ENCODE measurements at places on chromosomes 5 and 9. TPM values are rescaled to one million over a fixed set of nuclear protein-coding genes. Genes with fewer than 3 reads are reported as not detected.

DNA sequence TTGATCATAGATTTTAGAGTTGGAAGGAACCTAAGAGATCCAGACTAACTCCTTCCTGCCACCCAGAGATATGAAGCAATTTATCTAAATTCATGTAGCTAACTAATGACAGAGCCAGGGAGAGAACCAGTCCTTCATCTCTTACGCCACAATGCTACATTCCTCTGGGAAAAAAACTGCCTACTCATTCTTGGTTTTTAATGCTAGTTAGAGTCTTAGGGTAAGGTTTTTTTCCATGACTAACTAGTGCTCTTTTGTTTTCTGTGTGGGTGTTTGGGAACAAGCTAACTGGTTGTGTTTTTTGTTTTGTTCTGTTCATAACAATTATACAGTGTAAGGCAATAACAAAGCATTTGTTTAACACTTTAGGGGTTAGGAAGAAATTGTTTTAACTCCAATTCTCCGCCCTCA is 52.4 kb downstream of the SLC44A1 start:
- DNase-seq = no peak

- DNase-seq = peak; percentile 29
Observed at GRCh38 chr9:134707031-134707680, 65.6 kb downstream of the COL5A1 start.

PCDHGC3 gene
- 29.6 TPM for total RNA-seq

GRCh38 chr5:54882841-54883240 is 102.6 kb downstream of the ESM1 start:
- DNase-seq = no peak

DNA sequence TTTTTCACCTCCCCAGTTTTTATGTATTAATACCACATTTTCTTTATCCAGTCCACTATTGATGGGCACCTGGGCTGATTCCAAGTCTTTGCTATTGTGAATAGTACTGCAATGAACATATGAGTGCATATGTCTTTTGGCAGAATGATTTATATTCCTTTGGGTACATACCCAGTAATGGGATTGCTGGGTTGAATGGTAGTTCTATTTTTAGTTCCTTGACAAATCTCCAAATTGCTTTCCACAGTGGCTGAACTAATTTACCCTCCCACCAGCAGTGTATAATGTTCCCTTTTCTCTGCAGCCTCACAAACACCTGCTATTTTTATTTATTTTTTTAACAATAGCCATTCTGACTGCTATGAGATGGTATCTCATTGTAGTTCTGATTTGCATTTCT is 340.2 kb downstream of the ADAMTS6 start:
- DNase-seq = no peak

DNA sequence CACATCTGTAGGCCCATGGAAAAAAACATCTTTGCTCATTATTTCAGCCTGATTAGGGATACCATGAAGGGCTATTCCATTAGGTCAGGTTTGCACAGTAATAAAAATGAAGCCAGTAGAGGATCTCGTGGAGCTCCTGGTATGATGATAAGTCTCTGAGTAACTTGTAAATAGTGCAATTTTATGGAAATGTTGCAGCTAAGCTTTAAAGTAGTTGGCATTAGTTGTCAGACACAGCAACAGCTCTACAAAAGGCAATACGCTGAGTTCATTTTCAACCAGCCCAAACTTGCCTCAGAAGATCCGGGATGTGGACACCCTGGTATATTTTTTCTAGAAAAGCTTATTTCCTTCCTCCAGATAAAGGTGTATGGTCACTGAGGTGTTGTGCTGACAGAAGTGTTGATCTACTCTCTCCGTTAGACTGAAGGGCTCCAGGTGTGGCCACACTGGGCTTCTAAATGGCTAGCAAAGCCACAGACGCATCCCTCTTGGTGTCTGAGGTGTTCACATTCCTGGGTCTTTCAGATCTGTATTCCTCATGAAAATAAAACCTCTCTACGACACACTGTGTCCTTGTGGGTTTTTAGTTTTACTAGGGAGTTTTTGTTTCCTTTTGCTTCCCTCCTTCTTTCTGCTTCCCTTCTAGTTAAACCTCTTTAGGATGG is 141.6 kb downstream of the GHR start:
- no peak for DNase-seq

NR2F1 gene
- total RNA-seq = 59.1 TPM

- DNase-seq = no peak
Observed at GRCh38 chr9:26870292-26870691, 22.3 kb downstream of the CAAP1 start.

LCN15 gene
- total RNA-seq = not detected

CARD9 gene
- total RNA-seq = 7.6 TPM

GRCh38 chr5:60492958-60493357 is 207.0 kb downstream of the DEPDC1B start:
- DNase-seq = no peak

PCDHA3 gene
- 0.96 TPM for total RNA-seq

PHYHD1 gene
- 67.0 TPM for total RNA-seq

- DNase-seq = no peak
Observed at GRCh38 chr5:62662521-62662920, 83.9 kb downstream of the LRRC70 start.

DNA sequence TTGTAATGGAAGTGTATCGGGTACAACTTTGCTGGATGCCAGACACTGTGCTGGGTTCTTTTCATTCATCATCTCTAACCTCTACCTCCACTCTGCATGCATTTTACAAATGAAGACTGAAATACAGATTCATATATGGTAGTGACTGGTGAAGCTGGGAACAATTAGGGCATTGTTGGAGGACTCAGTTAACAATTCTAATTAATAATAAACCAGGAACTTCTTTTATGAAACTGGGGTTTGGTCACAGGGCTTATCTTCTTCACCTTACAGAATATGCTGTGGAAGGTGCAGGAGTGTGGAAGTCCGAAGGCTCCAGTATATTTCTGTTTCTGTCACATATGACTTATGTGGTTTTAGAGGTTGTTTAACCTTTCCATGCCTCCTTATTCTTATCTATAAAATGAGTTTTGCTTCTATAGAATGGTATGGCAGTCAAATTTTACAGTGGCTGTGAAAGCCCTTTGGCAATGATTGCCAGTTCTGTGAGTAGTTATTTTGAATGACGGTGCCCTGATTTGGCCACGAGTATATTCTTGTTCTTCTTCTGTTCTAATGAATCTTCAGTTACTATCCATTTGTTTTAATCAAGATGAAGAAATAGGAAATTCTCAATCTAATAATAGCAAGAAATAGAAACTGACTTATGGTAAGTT is 284.7 kb downstream of the GABRB2 start:
- DNase-seq = no peak

CBY3 gene
- total RNA-seq = not detected

DNA sequence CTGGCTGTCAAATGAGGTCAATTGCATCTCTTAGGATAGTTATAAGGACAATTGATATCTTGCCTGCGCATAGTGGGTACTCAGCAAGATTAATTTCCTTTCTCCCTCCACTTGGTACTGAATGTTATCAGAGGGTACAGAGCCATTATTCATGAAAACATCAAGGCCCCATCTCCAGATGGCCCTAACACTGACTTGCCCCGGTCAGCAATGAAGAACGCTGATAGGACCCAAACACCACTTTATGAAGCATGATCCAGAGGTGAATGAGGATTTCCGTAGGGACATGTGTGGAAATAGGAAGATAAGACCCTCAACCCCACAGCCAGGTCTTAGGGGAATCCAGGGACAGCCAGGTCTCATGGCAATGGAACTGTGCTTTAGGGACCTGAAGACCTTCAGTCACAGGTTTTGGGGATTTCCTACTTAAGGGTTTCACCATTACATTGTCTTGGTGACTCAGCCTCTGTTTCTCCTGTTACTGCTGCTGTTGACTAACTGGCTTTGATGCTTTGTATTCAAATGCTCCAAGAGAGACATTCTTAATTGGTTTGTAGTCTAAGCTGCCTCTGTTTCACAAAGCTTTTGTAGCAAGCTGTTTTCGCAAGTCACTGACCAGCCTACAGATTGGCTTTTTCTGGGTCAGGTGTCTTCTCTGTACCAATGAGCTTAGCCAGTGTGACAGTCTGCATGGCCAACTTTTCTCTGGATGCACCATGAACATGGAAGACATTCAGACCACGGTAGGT is 35.3 kb upstream of the IQGAP2 start:
- no peak for DNase-seq

Data from breast epithelium (tissue), 4 donors.